ENCODE measurements at places on chromosomes 6 and 20.

DNA sequence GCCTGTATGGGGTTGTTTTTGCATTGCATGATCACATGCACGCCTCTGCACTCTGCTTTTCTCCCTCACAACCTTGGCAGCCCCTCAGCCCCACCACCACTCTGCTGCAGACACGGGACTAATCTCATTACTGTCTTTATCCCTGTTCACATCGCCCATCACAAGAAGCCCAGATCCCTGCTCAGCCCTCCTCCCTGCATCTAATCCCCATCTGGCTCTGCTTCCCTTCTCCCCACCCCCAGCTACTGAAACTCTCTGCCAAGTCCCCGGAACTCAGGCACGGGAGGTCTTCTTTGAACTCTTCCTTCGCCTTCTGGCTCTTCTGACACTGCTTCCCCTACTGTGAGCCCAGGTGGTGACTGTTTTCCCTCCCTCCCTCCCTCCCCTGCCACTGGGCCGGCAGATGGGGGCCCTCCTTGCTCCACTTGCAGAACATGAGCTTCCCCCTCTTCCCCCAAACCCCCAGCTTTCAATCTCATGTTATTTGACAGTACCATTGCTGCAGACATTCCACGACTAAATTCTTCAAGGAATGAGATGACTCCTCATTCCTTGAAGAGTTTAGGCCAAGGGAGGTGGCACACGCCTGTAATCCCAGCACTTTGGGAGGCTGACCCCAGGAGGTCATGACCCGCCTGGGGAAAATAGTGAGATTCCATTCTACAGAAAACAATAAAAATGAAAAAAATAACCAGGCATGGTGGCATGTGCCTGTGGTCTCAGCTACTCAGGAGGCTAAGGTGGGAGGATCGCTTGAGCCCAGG is 21.9 kb upstream of the TULP1 start:
- no peak for DNase-seq

DNA sequence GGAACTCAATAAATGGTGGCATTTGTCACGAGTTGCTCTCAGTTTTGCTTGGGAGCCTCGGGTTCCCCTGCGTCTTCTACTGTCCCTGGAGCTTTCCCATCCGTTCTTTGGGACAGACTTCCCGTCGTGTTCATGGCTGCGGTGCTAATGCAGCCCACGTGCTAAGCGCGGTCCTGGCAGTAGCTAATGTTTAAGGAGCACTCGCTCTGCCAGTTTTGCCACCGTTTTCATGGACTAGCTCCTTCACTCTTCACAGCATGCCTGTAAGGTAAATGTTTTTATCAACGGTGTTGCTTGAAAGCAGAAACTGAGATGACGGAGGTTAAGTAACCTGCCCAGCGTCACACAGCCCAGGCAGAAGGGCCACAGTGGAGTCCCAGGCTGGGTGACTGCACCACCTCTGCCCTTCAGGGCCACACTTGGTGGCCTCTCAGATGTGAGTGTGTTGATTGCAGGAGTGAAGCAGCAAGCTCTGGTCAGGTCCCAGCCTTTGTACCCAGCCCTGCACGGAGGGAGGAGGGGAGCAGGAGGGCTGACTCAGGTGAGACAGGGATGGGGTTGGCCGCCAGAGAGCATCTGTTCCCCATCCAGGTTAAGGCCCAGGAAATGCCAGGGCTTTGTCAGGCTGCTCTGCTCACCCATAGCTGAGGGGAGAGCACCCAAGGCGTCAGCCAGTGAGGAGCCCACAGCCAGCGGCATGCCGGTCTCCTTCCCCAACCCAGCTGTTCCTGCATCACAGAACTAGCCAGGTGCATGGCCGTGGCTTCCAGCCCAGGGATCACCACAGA is 181.8 kb downstream of the ZMYND8 start:
- no peak for DNase-seq

DNA sequence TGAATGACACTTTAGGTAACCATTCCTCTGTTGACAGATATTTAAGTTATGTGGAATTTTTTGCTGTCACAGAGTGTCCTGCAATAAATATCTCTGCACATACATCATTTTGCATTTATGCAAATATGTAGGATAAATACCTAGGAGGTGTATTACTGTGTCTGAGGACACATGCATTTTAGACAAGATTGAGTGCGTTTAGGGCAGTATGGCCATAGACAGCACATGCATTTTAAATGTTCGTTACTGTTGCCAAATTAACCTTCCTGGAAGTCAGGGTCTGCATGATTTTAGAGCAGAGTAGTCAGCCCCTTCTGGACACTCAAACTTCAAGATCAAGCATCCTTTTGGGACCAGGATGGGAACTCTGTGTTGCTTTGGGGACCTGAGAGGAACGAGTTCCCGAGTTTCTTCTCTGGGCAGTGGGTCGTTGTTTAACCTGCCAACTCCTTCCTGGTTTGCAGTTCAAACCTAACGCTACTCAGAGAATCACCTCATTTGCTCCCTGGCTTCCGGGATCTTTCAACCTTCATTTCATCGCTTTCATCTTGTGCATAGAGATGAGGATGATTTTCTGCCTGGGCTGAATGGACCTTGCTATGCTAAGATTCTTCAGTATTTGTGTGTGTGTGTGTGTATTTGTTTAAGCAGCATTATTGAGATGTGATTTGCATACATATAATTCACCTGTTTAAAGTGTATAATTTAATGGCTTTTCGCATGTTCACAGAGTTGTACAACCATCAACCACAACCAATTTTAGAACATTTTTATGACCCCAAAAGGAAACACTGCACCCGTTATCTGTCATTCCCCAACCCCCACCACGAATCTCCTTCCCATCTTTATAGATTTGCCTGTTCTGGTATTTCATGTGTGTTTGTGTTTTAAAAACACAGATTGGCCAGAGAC is 9.8 kb downstream of the BCAS4 start:
- DNase-seq: peak; percentile 18

DNA sequence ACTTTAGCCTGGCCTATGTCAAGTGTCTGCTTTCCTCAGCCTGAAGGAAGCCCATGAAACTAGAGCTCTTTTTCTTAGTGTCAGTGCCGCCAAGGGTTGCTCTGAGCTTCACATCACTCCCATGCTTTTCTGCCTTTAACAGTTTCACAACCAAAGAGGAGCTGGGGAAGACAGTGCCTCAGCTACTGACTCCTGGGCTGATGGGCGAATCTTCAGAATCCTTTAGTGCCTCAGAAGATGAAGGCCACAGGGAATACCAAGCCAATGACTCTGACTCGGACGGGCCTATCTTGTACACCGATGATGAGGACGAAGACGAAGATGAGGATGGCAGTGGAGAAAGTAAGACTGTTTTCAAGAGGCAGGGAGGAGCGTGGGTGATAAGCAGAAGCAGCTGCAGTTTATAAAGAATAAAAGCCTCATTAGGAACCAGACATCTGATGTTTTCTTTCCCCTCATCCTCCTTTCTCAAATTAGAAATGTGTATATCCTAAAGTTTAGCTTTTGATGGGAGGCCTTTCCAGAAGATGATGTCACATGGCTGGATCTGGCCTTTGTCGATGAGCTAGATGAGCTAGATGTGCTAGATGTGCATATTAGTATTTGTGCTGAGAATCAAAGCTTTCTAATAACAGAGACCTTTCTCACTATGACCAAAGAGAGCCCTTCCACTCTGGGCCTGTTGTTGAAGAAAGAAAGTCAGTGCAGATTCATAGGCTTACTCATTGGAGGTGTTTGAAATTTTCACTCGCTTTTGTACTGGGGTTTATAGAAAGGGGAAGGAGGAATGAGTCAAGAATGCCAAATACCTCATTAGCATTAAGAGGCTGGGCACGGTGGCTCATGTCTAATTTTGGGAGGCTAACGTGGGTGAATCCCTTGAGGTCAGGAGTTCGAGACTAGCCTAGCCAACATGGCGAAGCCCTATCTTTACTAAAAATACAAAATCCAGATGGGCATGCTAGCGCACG is 70.7 kb upstream of the LTV1 start:
- no peak for DNase-seq

- DNase-seq: no peak
These were observed 51.0 kb downstream of the JAG1 start for GRCh38 chr20:10622657-10623418.

- peak; percentile 82 for DNase-seq
These were observed 114.1 kb downstream of the GJA10 start for GRCh38 chr6:90008189-90008907.

- DNase-seq: no peak
These were observed 4.1 kb downstream of the HLA-C start for GRCh38 chr6:31267651-31268368.

DNA sequence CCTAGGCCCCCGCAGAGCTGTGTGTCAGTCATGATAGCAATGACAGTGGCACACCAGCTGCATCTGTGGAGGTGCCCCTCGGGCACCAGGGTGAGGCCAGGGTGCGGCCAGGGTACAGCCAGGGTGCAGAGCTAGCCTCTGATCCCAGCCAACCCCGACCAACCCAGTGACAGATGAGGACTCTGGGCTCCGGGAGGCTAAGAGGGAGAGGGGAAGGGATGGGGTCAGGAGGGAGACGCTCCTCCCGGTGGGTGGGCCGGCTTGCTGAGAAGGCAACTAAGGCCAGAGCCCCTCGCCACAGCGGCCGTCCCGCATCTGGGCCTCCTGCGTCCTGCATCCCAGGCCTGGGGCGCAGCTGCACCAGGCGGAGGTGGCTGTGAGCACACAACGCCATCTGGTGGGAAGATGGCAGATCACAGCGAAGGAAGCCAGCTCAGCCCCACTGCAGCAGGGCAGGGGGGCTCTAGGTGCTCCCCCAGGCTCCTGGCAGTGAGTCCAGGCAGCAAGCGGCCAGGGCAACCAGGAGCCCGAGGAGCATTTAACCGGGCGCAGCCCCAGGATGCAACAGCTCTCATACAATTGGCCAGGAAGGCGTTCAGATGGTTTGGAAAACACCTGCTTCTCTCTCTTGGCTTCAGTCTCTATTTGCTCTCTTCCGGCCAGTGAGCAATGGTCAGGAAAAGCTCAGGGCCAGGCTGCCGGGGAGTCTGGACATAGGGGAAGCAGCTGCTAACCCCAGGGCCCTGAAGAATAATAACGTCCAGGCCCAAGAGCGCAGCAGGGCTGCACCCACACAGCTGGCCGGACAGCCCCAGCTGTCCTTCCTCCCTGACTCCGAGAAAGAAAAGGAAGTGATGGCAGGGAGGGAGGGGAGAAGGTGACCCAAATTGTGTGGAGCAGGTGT is 169.4 kb downstream of the TAF4 start:
- DNase-seq: peak; percentile 36

DNA sequence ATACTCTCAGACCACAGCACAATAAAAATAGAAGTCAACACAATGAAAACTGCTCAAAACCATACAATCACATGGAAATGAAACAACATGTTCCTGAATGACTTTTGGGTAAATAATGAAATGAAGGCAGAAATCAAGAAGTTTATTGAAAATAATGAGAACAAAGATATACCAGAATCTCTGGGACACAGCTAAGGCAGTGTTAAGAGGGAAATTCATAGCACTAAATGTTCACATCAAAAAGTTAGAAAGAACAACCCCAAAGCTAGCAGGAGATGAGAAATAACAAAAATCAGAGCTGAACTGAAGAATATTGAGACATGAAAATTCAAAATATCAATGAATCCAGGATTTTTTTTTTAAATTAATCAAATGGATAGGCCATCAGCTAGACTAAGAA is 183.3 kb downstream of the BACH2 start:
- no peak for DNase-seq

GRCh38 chr20:33110147-33110825 is 30.8 kb downstream of the BPIFB4 start:
- DNase-seq: no peak

DNA sequence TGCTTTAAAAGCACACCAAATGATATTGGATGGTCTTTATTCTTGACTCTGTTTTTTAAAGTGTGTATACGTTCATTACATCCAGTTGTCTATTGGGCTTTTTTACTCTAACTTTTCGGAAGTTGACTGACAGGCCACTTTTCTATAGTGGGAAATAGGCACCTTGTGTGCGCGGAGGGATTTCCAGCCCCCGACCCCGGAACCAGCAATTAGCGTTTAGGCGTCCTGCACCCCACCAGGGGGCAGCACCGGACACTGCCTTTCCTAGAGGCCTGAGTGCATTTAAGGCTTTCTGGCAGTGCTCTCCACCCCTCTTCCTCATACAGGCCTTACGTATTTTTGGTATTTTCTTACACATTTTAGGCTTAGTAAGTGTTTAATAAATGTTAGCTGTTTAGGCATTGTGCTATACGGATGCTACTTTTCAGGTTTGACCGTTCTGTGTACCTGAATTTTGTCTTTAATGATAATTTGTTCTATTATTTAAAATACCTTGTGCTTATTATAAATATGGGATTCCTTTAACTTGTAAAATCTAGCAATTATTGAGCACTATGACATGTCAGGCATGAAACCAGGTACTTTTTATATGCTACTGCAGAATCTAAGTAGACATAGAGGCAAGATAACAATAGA is 231.8 kb downstream of the BCKDHB start:
- DNase-seq: peak; percentile 64

DNA sequence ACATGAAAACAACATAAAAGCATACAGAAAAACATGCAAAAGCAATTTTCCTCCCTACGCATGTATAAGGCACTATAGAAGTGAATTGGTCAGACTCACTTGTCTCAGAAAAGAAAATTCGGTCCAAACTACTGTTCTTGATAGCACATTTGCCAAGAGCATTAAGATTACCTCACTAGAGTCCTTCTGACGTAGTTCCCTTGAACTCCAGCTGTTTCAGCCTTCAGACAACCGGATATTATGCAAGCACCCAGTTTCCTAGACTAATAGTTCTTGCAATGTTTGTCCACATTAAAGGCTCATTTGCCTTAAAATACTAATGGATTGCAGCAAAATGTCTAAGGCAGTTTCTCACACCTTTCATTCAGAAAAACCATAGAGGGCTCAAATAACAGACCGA is 2.5 kb upstream of the CASS4 start:
- DNase-seq: no peak

DNA sequence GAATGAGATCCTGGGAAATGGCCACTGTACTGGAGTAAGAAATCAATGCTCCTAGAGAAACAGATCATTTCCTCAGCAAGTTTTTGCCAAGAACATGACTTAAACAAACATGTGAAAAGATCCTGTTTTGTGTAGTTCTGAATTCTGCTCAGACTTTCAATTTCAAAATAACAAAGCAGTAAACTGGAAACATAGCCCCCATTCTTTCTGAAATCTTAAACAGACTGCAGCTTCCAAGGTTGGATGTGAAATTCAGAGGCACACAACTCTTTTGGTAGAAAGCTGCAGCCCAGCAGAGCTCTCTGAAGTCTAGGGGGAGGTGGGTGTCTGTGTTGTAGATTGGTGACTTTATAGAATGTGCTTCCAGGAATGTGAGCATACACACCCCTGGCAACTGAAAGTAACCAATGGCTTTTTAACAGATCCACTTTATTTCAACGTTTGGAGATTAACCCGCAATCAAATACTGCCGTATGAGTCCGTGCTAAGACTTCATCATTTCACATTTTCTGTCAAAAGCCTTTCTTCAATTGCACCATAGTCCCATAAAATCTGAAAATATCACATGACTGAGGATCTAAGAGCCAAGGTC is 86.4 kb downstream of the ATXN1 start:
- no peak for DNase-seq

DNA sequence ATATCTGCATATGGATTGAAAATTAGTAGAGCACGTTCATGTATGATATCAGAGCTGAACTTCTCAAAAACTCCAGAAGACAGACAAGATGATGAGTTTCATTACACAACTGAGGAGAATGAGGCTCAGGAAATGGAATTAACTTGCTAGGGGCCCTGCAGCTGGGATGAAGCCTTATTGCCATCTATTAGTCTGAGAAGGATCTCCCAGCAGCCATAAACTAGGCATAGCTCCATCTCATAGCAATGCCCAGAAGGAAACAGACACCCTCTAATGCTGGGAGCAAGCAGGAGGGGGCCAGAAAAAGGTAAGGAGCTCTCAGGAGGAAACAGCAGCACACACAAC is 18.0 kb downstream of the TFEB start:
- DNase-seq: no peak

- no peak for DNase-seq
These were observed 5.7 kb downstream of the MAP3K7 start for GRCh38 chr6:90581146-90581545.

- DNase-seq: no peak
These were observed 288.7 kb upstream of the FOXQ1 start for GRCh38 chr6:1023229-1023628.
